ENCODE measurements at places on chromosomes 6 and 20.

DNA sequence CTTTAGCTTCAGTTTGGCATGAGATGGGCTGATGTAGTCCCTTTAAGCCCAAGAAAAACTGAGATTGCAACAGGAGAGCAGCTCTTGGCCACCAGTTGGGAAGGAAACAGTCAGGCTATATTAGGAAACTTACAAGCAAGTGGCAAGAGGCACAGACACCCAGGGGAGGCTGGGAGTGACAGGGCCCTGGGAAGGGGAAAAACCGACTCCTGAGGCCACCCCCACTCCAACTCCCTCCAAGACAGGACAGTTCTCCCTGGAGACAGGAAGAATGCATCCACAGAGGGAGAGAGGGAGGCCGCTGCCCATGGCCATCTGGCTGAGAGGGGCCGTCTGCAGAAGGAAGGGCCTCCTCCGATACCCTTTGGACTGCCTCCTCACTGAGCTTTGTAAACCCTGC is 20.5 kb downstream of the JPH2 start:
- DNase-seq: no peak

DNA sequence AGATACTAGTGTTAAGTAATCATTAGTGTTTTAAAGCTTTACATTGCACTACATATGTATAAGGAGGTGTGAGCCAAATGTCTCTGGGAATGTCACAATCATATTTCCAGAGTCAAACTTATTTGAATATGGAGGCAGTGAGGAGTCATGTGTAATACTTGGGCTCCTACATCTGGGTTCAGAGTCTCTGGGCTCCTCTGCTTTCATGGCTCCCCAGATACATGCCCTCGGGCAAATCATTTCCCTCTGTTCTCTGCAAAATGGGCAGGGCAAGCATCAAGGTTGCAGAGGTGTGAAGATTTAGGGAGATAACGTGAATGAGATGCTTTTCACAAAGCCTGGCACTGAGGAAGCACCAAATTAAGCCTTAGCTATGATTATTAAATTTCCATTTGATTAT is 138.3 kb upstream of the SGK1 start:
- DNase-seq: no peak

DNA sequence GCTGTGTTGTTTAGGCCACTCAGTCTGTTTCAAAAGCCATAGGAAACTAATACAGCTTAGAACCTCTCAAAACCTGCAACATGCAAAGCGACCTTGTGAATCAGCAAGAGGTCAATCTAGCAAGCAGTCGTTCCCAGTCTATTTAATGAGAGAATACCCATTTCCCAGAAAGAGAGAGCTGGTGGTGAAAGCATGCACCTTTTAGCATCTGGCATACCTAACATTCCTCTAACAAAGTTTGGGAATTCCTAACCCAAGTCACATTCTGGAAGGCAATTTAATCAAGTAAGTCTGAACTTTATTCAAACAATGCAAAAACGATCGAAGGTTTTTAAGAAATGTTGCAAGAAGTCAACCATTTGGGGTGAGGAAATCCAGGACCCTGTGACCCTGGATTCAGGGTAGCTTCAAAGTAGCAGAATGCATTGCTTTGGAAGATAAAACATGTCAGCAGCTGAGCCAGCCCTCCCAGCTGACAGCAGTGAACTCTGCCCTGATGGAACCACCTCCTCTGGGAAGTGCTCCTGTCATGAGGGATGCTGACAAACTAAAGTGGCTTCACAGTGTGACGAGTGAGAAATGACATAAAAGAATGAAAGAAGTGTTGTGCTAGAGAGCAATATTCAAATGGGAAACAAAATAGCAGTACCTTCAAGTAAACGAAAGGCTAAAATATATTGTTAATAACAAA is 104.8 kb downstream of the GMDS start:
- DNase-seq: no peak

- no peak for DNase-seq
These were observed 345.2 kb upstream of the RSPO3 start for GRCh38 chr6:126773112-126773805.

DNA sequence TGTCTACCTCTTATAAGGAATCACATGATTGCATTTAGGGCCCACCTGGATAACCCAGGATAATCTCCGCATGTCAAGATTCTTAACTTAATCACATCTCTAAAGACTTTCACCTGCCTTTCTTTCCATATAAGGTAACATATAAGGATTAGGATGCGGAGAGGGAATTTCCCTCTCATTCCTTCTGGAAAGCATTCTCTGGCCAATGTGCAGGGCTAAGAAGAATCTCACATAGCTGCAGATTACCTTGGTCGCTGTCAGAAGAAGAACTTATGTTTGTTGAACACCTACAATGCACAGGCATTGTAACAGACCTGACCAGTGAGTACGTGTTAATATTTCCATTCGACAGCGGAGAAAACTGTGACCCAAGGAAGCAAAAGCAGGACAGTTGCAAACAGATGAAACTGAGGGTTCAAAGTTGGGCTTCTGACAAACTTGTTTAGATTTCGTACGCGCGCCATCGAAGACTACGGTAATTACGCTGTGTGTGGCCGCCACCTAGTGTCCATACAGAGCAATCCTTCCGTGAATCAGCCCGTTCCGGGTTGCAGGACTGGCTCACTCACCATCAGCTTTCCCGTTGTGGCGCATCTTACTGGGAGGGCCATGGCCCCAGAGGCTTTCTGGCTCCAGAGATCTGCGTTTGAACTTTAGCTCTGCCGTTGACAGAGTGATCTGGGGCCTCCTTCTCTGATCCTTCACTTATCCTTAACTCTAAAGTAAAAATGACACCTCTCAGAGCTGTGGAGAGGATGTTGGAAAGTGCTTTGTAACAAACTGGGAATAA is 9.5 kb downstream of the C20orf202 start:
- peak; percentile 43 for DNase-seq

- no peak for DNase-seq
These were observed 96.7 kb downstream of the OGFRL1 start for GRCh38 chr6:71385111-71385822.

GRCh38 chr6:27059621-27060425 is 187.7 kb upstream of the PRSS16 start:
- DNase-seq: no peak

DNA sequence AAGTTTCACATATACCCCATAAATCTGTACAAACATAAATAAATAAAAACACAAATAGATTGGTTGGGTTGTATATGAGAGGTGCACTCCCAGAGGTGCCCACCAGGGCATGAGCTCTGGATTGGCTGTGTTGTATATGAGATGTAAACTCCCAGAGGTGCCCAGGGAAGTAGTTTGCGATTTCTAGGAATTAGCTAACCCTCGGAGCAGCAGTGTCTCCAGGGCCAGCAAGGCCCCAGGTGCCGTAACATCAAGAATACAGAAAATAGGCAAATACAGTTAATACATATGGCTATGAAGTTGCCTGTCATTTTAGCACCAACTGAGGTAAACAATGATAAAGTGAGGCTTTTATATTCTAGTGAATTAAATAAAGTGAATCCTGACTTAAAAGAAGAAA is 5.4 kb upstream of the GINM1 start:
- no peak for DNase-seq

GRCh38 chr20:49297605-49298530 is 20.0 kb upstream of the ZNFX1 start:
- no peak for DNase-seq

GRCh38 chr6:338815-339262 is 46.6 kb downstream of the DUSP22 start:
- no peak for DNase-seq
